Posterior vena cava (tissue), 2 donors: ENCODE measurements at places on chromosomes 1 and 21. TPM values are rescaled to one million over a fixed set of nuclear protein-coding genes. Genes with fewer than 3 reads are reported as not detected.

DNA sequence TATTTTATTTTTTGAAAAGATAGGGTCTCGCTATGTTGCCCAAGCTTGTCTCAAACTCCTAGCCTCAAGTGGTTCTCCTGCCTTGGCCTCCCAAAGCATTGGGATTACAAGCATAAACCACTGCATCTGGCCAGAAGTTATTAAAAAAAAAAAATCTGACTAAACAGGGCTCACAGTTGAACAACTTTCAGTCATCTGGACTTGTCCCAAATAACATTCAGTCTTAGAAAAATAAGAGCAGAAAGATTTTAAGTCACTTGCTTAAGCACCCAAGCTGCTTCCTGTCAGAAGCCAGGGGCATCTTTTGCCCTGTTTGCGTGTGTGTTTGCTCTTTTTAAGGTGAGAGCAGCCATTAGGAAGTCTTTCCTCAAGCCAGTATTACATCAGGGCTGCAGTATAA, 286.8 kb downstream of the LMO4 start:
- no peak for DNase-seq

LCE1C gene
- not detected for total RNA-seq

VTCN1 gene
- total RNA-seq: not detected

- no peak for DNase-seq
Measured at GRCh38 chr1:25609921-25610320, 6.7 kb upstream of the MAN1C1 start.

FAM163A gene
- total RNA-seq: not detected

DNA sequence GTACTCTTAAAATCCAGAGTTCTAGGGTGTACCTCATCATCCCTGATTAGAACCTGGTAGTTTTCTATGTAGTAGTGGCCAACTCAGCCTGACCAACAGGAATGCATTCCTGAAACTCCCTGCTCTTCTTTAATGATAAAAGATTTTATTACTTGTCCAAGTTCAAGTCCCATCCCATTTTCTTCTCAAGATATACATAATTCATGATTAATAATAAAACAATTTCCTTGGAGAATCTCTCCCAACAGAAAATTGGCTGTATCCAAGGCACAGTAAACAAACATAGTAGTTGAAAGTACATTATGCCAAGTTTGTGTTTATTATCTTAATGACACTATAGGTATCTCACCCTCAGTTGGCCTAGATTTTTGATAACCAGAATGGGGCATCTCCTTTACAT, 714.1 kb upstream of the ADAMTS5 start:
- DNase-seq: no peak

DNM3 gene
- 4.9 TPM for total RNA-seq
